ENCODE measurements at places on chromosomes 6 and 20.

- no peak for DNase-seq
Measured at GRCh38 chr6:110826236-110827129, 11.2 kb upstream of the CDK19 start.

DNA sequence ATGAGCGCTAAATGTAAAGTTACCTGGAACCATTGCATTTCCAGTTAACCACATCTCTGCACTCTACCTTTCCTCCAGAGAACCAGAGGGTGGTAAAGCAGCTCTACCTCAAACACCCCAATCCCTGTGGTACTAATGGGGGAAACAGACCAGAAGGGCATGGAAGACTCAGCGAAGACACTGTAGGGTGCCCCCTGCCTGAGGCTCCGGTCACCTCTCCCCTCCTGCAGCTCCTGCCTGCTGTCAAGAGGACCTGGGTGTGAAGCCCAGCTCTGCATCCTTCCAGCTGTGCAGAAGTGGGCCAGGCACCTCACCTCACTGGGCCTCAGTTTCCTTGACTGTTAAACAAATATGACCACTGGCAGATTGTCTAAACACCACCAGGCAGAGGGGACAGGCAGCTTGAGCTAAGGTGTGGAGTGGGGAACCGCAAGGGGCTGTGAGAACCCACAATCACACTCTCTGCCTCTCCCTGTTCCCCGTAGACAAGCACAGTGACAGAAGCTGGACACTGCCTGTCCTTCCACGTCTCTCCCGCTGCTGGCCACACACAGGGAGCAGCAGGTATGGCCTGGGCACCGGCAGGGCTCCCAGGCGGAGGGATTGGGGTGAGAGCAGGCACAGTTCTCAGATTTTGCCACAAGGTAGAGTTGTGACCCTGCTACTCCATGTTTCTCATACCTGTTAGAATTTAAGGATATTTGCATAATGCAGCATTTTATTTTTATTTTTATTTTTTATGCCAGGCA lies 9.1 kb upstream of the BPIFA2 start:
- no peak for DNase-seq

DNA sequence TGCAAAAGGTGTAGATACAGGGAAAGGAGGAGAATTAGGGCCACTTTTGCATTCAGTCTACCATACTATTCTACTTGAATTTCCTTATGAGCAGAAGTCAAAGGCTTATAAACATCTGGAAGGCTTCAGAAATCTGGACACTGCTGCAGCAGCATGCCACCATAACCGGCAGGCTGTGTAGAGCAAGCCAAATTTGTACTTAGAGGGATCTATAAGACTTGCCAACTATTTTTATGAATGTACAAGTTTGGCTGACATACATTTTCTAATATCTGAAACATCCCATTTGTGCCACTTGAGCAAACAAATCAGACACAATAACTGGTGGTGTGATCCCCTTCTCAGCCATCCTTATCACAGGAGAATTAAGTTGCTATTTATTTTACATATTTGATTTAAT lies 14.0 kb upstream of the PLCB1 start:
- DNase-seq = no peak

DNA sequence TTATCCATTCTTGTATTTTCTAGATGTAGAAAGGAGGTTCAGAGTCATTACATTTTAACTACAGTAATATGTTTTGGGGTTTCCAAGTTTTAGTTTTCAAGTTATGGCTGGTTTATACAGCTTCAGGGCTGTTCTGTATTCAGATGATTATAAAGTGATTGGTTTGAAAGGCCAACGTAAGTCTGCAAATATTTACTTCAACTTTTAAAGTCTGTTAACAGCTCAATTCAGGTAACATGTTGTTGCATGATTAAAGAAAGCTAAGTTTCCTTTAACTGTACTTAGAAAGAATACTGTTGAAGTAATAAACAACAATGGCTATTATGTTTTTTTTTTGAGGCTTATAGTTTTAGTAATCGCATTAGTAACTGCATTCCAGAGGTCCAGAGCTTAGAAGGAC lies 22.8 kb upstream of the GCLC start:
- DNase-seq = no peak

DNA sequence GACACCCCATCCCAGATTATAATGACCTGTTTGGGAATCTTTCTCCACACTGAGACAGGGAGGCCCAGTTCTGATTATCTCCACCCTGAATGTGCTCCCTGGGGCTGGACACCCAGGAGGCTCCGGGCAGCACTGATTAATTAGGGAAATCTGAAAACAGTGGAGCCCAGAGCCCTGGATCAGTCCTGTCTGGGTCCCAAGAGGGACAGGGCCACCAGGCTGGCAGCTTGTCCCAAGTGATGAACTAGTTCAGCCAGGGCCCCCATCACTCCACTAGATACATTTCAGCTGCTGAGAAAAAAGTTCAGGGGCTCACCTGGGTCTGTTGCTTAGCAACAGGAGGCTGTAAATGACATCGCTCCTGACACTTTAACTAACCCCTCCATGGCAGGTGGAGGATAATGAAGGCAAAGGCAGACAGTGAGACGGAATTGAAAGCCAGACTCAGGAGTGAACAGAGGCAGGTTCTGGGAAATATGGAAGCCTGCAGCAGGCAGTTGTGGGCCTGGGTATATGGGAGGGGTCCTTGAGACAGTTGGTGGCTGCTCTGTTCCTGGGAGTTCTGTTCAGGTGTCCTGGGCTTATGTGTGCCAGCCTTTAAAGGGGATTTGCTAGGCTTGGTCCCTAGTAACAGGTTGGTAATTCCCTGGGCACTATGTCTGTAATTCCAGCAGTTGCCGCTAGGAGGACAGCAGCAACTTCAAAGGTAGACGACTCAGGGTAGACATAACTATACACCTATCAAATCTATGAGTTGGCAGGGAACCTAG lies 78.3 kb upstream of the CTNNBL1 start:
- DNase-seq = no peak

GRCh38 chr6:93036835-93037234 lies 382.5 kb downstream of the EPHA7 start:
- no peak for DNase-seq

DNA sequence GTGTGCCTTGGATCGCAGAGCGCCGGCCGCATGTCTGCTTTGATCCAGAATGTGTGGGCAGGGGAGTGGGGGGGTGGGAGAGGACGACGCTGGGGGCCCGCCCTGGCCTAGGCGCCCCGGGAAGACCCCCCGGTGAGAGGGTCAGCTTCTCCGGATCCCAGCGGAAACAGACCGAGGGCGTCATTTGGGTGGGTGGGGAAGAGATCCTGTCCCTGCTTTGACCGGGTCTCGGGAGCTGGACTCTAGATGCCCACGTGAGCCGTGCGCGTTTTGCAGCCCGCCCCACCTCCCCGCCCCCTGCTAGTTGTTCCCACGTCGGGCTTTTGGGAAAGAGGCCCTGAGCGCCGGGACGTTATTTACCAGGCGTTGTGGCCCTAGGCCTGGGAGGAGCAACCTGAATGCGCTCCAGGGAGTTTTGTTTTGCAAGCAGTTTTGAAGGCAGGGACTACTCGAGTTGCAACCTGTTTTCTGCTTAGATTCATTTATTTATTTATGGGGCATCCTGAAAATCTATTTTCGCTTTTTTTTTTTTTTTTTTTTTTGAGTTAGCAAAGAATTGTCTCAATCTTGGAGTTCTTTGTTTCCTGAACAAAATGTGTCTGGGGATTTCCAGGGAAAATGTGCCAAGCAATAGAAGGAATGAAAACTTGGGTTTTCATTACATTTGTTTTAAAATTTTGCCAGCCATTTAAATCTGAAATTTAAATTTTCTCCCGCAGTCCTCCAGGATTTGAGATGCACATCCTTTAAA lies 1.6 kb downstream of the DSP start:
- no peak for DNase-seq

DNA sequence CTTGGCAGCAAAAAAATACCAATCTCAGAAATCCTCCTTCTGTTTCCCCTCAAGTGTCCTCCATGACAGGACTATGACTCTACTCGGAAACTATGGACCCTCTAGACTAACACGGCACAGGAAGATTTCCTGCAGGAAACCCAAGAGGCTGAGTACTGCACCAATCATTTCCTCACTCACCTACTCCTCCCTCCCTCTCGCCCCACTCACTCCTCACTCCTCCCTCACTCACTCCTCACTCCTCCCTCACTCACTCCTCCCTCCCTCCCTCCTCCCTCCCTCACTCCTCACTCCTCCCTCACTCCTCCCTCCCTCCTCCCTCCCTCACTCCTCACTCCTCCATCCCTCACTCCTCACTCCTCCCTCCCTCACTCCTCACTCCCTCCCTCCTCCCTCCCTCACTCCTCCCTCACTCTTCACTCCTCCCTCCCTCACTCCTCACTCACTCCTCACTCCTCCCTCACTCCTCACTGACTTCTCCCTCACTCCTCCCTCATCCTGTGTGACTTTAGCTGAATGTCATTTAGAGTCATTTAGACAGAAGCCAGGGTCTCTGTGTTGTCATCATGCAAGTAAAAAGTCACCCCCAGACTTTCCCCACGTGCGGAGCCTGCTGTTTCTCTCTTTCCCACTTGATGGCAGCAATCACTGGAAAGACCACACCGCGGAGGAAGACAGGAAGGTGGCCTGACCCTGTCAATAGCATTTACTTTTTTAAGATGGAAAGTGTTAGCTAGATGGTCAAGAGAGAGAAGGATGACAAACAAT lies 226.8 kb upstream of the PDE10A start:
- no peak for DNase-seq

- DNase-seq = no peak
Measured at GRCh38 chr20:58998656-58999055, 8.4 kb downstream of the CTSZ start.

DNA sequence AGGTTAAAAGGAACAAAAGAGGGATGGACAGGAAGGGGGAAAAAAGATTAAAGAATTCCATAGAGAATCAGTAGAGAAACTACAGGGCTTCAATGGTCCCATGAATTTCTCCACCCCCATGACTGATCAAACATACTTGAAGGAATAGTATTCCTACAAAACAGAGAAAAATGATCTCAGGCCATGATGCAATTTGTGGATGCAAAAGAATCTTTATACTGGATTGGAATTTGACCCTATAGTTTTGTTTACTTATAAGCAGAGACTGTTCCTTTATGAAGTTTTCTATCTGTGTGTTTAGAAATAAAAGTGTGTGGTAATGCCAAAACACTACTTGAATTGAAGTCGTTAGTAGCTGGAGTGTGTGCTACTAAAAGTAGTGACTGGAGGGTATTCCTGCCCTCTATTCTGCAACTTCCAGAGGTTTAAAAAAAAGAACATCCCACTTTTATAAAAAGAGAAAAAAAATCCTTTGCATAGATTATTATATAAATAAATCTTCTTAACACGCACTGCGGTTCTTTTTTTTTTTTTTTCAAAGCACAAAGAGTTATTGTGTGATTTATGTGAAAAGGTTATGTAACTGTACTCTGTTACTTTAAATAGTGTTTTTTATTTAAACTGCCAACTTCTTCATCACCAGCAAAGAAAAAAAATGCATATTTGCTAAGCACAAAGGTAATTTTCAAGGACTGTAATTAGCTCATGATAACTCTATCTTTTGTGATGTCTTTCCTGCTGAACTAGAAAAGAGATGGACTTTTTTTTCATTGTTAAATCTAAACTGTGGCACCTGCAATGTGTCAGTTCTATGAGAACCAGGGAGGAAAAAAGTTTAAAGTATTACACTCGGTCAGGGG lies 214.5 kb upstream of the CITED2 start:
- no peak for DNase-seq

DNA sequence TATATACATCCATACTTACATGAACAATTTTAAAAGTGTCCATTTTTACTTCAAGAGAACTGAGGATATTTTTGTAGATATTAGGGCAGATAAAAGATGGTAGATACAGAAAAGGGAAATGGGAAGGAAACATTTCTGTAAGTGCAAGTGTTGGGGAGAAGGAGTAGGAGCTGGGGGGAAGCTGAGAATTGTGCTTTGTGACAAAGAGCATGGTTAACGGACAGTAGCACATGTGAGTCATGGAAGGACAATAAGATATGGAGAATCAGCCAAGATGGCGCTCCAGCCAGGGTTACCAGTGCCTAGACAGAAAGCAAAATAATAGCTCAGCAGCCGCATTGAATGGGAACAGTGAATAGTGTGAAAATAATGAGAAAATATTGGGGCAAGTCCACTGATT lies 12.7 kb upstream of the HLA-DRB1 start:
- DNase-seq = no peak

DNA sequence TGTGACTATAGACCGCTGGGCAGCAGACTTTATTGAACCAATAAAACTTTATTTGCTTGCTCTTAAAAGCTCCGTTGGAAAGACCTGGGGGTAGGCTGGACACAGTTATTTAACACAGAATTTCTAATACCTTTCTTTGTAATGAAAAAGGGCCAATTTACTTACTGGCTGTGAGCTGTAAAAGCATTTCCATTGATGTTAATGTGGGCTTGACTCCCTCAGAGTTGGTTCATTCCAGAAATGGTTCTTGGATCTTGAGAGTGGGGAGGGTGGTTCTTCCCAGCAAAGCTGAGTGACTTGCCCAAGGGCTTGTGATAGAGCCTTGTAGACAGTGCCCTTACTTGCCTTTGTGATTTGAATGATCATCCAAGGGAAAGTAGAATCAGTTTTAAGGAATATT lies 100.6 kb downstream of the SOX4 start:
- DNase-seq = no peak

DNA sequence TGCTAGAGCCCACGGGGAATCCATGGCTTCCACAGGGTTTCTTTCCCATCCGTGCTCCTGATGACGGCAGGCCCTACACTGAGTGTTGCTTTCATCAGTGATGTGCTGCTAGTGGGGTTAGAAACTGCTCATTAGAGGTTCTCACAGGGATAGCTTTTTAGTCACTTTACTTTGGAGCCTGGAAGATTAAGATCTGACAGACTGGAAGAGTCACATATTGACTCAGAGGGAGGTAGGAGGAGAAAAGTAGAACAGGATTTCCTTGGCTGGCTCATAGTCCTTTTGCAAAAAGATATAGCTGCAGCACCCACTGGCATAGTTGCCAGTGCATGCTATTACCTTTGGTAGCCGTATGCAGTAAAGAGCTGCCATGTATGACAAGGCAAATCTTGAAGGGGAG lies 890.3 kb downstream of the C6orf118 start:
- no peak for DNase-seq

DNA sequence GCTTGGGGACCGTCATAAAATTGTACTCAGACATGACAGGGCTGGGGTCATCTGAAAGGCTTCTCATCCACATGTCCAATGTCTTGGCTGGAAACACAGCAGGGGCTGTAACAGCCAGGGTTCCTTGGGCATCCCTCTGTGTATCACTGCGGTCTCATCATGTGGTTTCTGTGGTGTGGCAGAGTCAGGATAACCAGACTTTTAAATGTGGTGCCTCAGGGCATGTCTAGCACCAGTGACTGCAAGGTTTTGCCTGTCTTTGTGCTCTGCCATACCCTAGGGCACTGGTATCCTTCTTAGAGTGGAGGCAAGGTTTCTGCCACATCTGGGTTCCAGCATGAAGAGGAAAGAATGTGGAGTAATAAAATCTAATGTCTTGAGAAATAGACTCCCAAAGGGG lies 124.2 kb downstream of the PLEKHG1 start:
- DNase-seq = no peak
